ENCODE measurements at places on chromosomes 7 and 10.

DNA sequence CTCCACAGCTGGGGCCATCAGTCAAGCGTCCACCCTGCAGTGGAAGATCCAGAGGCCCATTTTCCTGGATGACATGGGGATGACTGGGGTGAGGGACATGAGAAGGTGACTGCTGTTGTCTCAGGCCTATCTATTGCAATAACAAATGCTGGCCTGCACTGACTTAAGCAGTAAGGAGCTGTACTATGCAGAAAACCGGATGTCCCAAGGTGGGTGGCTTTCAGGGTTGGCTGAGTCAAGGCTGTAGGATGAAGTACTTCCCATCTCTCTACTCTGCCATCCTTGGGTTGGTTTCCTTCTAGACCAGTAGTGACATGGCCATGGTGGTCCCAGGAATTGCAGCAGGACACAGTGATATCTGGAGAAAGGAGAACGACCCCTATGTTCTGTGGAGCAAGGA, 48.1 kb downstream of the NEURL1 start:
- no peak for DNase-seq

DNA sequence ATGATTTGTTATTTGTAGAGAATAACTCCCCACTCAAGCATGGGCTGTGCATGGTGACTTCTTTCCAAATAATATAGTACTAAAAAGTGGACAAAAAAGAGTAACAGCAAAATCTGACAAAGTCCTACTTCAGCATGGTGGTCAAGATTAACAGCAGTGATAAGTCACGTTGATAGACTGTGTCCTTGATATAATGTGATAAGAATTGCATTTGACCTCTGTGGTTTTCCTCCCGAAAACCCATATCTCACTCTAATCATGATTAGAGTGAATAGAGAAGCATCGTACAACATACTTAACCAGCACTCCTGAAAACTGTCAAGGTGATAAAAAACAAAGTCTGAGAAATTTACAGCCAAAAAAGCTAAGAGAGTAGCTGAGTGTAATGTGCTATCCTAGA, 42.4 kb downstream of the REEP3 start:
- DNase-seq: no peak

GRCh38 chr10:62457196-62457595, 83.0 kb downstream of the ZNF365 start:
- no peak for DNase-seq

GRCh38 chr10:72104472-72105097, 16.2 kb upstream of the SPOCK2 start:
- no peak for DNase-seq

GRCh38 chr7:46411236-46411635, 490.2 kb upstream of the IGFBP3 start:
- no peak for DNase-seq

- no peak for DNase-seq
Measured at GRCh38 chr10:127210936-127211466, 14.6 kb upstream of the INSYN2A start.

DNA sequence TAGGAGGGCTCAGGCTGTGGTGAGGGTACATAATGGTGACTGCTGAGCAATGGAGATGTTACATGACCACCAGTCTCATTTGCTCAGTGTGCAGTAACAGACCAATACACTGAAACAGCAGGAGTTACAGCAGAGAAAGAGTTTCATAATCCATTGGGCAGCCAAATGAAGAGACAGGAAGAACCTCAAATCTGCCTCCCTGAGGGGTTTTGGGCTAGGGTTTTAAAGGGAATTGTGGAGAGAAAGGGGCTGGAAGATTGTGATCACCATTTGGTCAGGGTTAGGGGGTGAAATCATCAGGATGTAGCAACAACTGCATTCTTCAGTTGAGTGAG, 838.3 kb downstream of the GRID1 start:
- no peak for DNase-seq

DNA sequence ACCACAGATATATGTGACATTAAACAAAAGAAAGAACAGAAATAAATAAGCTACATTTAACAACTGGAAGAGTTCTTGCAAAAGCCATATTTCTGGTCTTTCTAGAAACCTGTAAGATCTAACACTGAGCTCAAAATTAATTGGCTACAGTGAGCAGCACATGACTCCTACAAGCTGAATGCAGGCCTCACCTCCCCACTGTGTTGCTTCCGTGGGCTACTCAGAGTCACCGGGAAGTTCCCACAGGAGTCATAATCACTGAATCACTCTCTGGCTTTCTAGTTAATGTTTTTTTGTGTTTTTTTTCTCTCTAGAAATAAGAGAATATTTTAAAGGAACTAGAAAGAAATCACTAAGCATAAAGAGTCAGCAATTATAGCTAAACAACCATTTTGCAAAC, 10.2 kb upstream of the MRPS24 start:
- DNase-seq: no peak

GRCh38 chr10:48595539-48595932, 9.3 kb downstream of the ARHGAP22 start:
- no peak for DNase-seq

GRCh38 chr10:96441987-96442643, 71.6 kb downstream of the TLL2 start:
- DNase-seq: no peak

DNA sequence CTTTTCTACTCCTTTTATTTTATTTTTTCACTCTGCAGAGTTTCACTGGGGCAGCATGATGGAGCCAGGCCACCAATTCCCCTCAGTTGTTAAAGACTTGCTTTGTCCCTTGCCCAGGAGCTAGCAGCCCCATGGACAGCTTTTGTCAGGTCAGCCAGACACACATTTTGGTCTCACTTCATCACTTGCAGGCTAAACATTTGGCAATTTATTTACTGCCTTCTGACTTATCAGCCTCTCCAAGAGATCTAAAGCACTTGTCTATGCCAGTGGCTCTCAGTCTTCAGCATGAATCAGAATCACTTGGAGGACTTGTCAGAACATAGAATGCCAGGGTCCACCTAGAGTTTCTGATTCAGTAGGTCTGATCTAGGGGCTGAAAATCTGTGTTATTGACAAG, 66.4 kb upstream of the GDF10 start:
- no peak for DNase-seq

DNA sequence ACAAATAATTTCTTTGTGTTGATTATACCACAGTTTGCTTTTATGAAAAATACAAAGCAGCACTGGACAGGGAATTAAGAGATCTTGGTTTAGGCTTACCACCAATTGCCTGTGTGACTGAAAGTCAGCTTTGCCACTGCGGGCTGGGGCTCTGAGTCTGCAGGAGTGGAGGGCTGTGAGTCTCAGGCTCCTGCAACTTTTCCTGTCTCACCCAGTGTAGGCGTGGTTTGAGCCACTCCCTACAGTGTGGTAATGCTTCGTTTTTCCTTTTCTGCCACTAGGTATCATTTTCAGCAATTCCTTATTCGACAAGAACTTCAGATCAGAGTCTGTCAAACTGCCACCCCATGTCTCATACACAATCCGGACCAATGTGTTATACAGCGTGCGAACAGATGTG, 180.6 kb downstream of the ABCA13 start:
- no peak for DNase-seq

DNA sequence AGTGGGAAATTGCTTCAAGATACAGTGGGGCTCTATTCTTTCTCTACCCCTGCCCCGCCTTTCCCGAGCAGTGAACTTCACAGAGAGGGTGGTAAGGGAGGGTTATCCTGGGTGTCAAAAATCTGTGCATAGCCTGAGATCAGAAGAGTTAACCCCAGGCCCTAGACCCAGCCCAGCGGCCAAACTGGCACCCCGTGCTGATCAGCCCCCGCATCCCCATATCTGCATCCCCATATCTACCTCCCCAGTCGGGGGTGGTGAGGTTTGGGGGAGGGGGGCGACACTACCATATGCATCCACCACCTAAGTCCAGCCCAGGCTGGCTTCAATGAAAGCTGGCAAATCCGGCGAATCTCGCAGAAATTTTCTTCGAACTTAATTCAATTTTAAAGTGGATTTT, 7.0 kb upstream of the DLX6 start:
- no peak for DNase-seq

DNA sequence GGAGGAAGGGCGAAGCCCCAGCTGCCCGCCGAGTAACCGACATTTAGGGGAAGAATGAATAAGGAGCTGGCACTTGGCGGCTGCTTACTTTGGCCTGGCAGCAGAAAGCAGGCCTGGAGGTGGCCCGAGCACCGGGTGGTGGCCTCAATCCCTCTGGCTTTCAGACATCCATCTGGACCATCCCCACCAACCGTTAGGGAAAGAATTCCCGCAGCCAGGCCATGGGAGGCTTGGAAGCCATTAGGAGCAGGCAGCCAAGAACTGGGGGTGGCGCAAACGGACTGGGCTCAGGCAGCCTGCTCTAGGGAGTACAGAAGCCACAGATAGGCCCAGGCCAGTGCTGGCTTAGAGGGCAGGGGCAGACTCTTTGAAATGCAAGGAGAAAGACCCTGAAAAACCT, 132.7 kb downstream of the NEURL1 start:
- DNase-seq: no peak

DNA sequence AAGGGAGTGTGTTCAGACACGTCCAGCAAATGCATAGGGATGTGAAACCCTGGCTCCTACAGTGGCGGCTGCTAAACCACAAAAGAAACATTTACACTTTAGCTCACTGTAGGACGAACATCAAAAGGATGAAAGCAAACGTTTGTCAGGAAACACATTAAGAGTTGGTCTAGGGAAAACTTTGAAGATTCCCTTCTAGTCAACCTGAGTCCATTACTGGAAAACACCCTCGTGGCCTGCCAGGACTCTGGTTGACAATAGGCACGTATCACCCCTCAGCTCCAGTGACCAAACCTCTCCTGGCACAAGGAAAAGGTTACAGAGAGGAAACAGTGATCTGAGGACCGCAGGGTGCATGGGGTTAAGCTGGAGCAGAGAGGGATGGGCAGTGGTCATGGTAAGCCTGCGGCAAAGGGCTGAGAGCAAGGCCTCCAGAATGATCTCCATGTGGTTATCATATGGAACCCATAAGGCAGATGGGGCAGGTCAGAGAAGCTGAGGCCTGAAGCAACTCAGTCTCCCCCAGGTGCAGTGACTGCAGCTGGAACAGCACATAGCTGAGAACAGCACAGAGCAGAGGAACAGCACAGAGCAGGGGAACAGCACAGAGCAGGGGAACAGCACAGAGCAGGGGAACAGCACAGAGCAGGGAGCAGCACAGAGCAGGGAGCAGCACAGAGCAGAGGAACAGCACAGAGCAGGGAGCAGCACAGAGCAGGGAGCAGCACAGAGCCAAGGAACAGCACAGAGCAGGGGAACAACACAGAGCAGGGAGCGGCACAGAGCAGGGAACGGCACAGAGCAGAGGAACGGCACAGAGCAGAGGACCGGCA, 49.9 kb downstream of the CHST15 start:
- no peak for DNase-seq

DNA sequence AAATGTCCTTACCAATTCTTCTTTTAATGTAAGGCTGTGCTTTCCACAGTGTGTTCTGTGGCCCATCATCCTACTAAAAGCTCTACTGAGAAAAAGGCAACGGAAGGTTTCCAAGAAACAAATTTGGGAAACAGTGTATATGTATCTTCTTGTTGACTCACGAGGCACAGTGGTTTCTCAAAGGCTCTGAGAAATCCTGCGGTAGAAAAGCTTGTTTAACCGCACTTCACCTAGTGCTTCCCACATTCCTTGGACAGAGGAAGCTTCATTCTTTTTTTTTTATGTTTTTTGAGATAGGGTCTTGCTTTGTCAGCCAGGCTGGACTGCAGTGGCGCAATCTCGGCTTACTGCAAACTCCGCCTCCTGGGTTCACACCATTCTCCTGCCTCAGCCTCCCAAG, 84.5 kb downstream of the TACC2 start:
- DNase-seq: no peak

DNA sequence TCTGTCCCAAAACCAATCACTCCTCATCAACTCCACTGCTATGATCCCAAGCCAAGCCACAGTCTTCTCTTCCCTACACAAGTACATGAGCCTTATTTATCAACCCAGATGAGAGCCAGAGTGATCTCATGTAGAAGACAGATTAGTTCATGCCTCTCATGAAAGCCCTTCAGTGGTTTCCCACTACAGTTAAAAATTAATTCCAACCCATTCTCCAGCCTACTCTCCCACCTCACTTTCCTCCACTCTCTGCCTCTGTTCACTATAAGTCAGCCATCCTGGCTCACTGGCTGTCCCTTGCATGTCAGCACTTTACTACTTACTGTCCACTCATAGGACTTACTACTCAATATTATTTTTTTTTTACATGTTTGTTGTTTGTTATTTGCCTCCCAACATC, 67.3 kb downstream of the CACUL1 start:
- no peak for DNase-seq

- DNase-seq: no peak
Measured at GRCh38 chr7:38375453-38375852, 102.0 kb upstream of the TARP start.

- DNase-seq: no peak
Measured at GRCh38 chr7:28939844-28940544, 18.1 kb downstream of the TRIL start.

DNA sequence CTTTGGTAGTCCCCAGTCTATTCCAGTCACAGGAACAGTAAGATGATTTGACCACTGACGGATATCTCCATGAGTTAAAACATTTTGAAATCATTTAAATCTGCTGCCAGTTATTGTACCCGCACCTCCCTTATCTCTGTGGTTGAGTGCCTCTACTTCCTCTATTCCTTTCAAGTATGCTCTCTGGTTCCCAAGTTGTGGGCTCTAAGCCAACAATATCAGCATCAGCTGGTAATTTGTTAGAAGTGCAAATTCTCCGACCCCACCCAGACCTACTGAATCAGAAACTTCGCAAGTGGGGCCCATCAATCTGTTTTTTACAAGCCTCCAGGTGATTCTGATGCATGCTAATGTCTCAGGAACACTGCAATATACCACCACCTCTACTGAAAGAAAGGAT, 235.5 kb downstream of the CCSER2 start:
- DNase-seq: no peak

DNA sequence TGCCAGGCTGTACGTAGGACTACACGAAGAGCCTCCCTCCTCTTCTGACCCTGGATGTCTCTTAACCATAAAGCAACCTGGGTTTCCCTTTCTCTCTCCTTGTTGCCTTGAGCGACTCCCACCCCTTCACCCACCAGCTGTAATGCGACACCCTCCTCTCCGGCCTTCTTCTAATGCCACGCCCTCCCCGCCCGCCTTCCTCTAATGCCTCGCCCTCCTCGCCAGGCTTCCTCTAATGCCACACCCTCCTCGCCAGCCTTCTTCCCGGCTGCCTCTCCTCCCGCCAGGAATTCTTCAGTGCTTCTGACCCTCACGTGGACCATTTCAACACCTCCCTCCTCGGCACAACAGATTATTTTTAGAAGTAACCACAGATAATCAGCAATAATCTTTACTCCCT, 348.5 kb upstream of the SHH start:
- DNase-seq: no peak

DNA sequence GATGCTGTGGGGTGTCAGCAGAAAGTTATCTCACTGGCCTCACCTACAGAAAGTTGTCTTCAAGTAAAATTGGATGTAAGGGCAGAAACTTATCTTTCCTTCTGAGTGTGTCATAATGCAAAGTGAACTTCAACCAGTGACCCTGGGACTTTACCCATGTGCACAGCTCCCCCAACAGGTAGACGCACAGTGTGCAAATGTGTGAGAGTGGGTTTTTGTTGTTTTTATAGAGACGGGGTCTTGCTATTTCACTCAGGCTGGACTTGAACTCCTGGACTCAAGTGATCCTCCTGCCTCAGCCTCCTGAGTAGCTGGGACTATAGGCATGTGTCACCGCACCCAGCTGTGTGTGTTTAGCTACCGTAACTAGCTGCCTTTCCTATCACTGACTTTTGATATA, 6.4 kb upstream of the KAZALD1 start:
- no peak for DNase-seq
